Karpas-422 (cell line): ENCODE measurements at places on chromosomes 4 and X. TPM values are rescaled to one million over a fixed set of nuclear protein-coding genes. Genes with fewer than 3 reads are reported as not detected.

GRCh38 chrX:27600686-27601085 lies 10.5 kb downstream of the DCAF8L2 start:
- H3K27me3 ChIP-seq: no peaks in the 10 kb centered on the region
- no peaks in the 10 kb centered on the region for H3K36me3 ChIP-seq
- no peak for DNase-seq
- no peaks in the 10 kb centered on the region for H3K4me1 ChIP-seq
- H3K4me3 ChIP-seq: no peak overlapping the region

GRCh38 chr4:143482840-143483239 lies 30.7 kb upstream of the SMARCA5 start:
- H3K27ac ChIP-seq: no peak overlapping the region
- H3K27me3 ChIP-seq: no peaks in the 10 kb centered on the region
- DNase-seq: peak; percentile 75
- no peak overlapping the region for H3K4me3 ChIP-seq

- H3K4me3 ChIP-seq: no peak overlapping the region
- no peaks in the 10 kb centered on the region for H3K27me3 ChIP-seq
- no peak for DNase-seq
- H3K27ac ChIP-seq: no peak overlapping the region
Observed at GRCh38 chr4:118798658-118799057, 37.3 kb downstream of the SEC24D start.

DNA sequence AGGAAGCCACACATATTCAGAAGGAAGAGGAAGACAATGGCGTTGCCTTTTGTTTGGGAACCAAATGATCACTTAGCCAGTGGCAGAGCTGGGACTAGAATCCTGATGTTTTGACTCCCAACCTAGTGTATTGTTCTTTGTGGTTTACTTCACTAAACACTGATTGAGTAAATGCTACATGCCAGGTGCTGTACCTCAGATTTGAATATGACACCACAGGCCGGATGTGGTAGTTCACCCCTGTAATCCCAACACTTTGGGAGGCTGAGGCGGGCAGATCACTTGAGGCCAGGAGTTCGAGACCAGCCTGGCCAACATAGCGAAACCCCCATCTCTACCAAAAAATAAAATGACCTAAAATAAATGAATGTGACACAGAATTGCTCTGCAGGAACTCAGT lies 8.4 kb downstream of the NDUFA1 start:
- peaks cover 11% of the 10 kb centered on the region for H3K4me1 ChIP-seq
- peak overlapping the region; percentile 46 for H3K27ac ChIP-seq
- DNase-seq: peak; percentile 52
- H3K27me3 ChIP-seq: no peaks in the 10 kb centered on the region

DNA sequence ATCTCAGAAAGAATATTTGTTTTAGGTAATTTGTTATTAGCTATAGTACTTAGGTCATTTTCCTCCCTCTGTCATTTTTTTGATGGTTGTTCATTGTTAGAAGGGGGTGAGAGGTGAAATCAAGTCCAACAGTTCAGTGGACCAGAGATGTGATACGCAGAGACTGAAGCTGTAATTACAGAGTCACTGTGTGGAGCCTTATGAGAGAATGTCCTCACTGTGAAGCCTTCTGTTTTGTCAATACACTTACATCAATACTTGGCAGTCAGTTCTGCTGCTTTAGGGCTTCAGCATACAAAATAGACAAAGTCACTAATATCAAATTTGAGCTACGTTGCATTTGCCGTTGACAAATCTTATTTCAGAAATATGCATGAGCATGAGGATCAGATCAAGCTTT lies 692.5 kb downstream of the C4orf33 start:
- no peak overlapping the region for H3K4me3 ChIP-seq
- H3K4me1 ChIP-seq: no peaks in the 10 kb centered on the region
- no peak overlapping the region for H3K27ac ChIP-seq

GRCh38 chr4:61783050-61783449 lies 582.9 kb downstream of the ADGRL3 start:
- H3K4me1 ChIP-seq: no peaks in the 10 kb centered on the region
- H3K36me3 ChIP-seq: no peaks in the 10 kb centered on the region
- no peak for DNase-seq
- no peak overlapping the region for H3K27ac ChIP-seq
- no peak overlapping the region for H3K4me3 ChIP-seq
- H3K27me3 ChIP-seq: no peaks in the 10 kb centered on the region

- no peak overlapping the region for H3K4me3 ChIP-seq
- H3K27me3 ChIP-seq: no peaks in the 10 kb centered on the region
- peak; percentile 54 for DNase-seq
- H3K4me1 ChIP-seq: no peaks in the 10 kb centered on the region
- H3K27ac ChIP-seq: no peak overlapping the region
Observed at GRCh38 chr4:174631901-174632758, 109.8 kb upstream of the HPGD start.

TEX13C gene
- not detected in 2 replicates for total RNA-seq

NAA11 gene
- not detected in 2 replicates for total RNA-seq

FAM236C gene
- not detected in 2 replicates for total RNA-seq

ASB11 gene
- total RNA-seq: not detected in 2 replicates
